ENCODE measurements at places on chromosomes 13 and 19.

DNA sequence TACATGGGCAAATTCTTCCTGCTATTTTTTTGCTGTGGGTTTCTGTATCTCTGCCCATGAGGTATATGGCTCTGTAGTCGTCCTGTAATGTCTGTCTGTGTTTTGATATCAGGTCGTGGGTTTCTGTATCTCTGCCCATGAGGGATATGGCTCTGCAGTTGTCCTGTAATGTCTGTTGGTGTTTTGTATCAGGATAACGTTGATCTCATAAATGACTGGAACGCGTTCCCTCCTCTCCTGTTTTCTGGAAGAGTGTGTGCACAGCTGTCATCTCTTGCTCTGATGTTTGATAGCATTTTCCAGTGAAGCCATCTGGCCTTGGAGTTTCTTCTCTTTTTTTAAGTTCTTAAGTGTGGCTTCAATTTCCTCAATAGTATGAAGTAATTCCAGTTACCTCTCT is 57.2 kb downstream of the SOX1 start:
- DNase-seq = no peak

GRCh38 chr19:45939792-45940514 is 25.4 kb upstream of the NANOS2 start:
- DNase-seq = no peak

DNA sequence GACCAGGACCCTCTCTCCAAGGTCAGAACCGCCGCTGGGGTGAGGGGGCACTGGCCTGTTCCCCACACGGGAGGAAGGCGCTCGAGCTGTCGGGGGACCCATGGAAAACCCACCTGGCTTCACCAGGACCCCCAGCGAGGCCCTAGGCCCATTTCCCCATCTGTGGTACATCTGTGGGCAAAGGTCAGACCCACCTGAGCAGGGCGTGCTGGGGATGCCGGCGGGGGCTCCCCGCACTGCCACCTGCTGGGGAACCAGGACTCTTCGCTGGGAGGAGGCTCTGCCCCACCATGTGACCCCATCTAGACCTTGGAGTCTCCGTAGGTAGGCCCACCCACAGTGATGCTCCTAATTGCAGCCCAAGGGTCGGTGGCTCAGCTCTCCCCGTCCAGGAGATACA is 511 bp downstream of the WDR88 start:
- peak; percentile 56 for DNase-seq

- DNase-seq = no peak
Measured at GRCh38 chr13:91326146-91326545, 21.3 kb upstream of the MIR17HG start.

- DNase-seq = no peak
Measured at GRCh38 chr19:31418692-31419430, 69.6 kb upstream of the TSHZ3 start.

- DNase-seq = no peak
Measured at GRCh38 chr13:113410472-113411201, 42.7 kb downstream of the ADPRHL1 start.

GRCh38 chr19:1757468-1758230 is 4.3 kb downstream of the ONECUT3 start:
- peak; percentile 42 for DNase-seq

DNA sequence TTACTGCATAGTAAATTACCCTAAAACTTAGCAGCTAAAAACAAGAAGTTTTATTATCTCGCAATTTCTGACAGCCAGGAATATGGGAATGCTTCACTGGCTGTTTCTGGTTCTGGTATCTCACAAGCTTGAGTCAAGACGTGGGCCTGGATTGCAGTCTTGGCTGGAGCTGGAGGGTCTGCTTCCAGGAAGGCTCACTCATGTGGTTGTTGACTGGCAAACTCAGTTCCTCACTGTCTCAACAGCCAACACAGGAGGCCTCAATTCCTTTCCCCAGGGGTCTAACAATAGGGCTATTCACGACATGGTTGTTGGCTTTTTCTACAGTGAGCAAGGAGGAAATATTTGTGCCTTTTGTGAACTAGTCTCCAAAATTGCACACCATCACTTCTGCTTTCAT is 146.3 kb downstream of the GPC5 start:
- no peak for DNase-seq

GRCh38 chr13:73287831-73288230 is 229.0 kb downstream of the KLF5 start:
- DNase-seq = no peak

DNA sequence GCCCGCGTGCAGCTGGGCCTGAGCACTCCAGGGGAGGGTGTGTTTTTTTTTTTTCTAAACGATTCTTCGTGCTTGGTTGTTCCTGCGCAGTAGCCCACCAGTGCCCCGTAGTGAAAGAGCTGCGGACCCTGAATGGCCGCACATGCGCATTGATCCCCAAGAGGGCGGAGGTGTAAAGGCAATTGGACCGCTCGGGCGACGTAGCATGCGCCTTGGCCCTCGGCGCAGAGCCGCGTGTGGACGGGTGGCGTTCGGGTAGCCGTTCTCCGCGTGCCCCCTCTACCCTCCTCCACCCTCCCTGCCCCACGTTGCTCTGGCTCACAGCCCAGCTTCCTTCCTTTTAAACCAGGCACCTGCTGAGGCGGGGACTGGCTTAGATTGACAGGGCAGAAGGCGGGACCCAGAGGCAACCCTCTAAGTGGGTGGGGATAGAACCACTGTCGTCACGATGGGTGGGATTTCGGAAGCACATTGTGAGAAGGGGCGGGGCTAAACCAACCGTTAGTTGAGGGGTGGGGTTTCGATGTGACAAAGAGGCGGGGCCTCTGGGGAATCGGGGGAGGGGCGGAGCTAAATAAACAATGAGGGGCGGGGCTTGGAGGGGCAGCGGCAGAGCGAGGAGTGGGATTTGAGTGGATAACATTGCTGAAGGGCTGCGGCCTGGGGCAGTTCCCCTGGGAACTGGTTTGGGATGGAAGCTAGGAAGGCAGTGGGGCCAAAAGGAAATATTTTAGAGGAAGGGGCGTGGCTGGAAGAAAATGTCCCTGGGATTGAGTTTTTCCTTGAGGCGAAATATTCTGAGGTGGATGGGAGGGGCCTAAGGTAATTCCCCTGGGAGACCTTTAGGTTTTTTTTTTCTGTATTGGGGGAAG is 543 bp upstream of the NUP62 start:
- DNase-seq = peak; percentile 99

DNA sequence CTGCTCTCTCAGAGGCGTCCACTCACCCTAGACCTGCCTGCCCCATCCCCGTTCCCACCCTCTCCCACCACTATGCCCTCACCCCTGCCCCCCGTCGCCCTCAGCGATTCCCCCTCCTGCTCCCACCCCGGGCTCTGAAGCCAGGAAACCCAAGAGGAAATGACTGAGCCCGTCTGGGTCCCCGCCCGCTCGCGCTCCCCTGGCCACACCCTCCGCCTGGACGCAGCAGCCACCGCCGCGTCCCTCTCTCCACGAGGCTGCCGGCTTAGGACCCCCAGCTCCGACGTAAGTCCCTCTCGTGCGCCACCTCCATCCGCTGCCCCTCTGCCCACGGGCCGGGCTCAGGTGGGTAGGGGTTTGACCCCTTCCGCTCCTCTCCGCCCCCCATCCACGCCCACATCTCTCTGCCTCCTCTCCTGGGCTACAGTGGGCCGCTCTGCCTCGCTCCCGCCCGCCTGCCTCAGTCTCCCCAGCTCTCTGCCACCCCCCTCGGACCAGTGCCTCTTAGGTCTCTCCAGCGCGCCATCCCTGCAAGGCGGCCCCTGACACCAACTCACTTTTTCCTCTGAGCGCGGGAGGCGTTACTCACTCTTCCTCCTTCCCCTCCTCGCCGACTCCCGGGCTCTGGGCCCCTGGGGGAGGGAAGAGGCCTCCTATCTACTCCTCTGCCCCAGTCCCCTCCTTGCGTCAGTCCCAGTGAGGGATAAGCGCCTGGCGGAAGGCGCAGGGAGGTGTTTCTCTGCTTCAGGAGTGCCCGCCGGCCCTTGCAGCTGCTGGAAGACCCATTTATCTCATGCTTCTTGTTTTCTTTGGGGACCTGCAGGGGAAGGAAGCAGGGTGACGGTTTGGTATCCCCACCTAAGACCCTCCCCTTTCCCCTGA is at the start of gene FXYD5:
Gene FXYD5 (plus strand): TSS at position 211 of the 882 bp plus-strand sequence. CDS start 816 bp downstream, outside the sequence.
- peak; percentile 78 for DNase-seq

DNA sequence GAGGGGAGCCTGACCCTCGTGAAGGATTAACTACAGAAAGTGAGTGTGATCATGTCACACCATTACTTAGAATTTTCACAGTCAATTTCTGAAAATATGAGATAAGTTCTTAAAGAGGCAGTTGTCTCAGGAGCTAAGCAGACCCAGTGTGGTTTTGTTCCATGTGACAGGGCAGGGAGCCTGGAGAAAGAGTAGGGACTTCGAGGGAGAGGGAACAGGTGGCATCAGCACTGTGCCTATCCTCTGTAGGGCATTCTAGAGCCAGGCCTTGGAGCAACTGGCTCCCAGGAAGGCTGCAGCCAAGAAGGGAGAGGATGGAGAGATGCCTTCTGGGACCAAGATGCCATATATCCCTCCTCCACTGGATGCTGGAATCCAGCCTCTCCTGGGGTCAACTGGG is 183.0 kb downstream of the TSHZ3 start:
- DNase-seq = no peak

- DNase-seq = peak; percentile 76
Measured at GRCh38 chr19:36125557-36125956, 10.3 kb downstream of the TBCB start.

- DNase-seq = no peak
Measured at GRCh38 chr19:18768046-18768771, 22.9 kb downstream of the COMP start.

- DNase-seq = peak; percentile 28
Measured at GRCh38 chr13:71865874-71866334, 1.1 kb downstream of the DACH1 start.

GRCh38 chr19:3862826-3863500 is 5.9 kb downstream of the ZFR2 start:
- no peak for DNase-seq

GRCh38 chr19:13164343-13165161 is 14.3 kb downstream of the IER2 start:
- no peak for DNase-seq

GRCh38 chr13:71597150-71597549 is 269.9 kb downstream of the DACH1 start:
- no peak for DNase-seq

GRCh38 chr13:101065329-101065728 is 351.0 kb downstream of the NALCN start:
- DNase-seq = no peak

DNA sequence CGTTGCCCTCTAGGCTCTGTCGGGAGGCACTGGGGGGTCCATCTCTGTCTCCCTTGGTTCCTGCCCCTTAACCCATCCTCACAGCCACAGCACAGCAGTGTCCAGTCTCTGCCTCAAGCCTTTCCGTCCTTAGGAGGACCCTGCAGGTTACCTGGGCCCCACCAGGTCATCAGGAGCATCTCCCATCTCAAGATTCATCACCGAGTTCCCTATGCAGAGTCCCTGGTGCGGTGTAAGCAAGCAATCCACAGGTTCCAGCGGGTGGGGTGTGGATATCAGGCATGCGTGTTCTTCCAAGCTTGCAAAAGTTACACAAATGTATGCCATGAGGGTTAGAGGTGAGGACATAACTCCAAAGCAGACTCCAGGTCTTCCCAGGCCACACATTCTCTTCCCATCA is 20.9 kb upstream of the GAS6 start:
- DNase-seq = no peak

DNA sequence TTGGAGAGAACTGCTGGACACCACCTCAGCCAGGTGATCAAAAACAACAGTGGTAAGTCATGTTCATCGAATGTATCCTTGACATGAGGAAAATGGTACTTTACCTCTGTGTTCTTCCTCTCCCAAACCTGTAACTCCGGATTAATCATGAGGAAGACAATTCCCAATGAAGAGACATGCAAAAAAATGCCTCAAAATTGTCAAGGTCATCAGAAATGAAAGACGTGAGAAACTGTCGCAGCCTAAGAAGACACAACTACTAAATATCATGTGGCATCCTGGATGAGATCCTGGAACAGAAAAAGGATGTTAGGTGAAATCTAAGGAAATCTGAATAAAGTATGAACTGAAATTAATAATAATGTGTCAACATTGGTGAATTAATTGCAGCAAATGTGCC is 178.4 kb downstream of the LACC1 start:
- no peak for DNase-seq

DNA sequence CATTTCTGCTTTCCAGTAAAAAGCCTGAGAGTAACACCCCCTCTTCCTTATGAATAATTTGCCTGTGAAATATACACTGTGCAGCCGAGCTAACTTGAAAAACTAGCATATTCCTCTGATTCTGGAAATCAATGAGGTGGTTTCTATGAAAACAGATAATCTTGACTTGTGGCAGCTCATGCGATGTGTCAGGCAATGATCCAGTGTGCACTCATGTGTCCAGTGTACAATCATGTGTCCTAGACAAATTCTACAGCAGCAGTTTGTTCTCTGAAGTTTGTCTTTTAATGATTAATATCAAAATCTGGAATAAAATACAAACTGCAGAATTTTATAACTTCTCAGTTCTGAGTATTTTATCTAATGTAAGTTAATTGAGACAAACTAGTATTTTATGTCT is 2213.9 kb upstream of the PCDH20 start:
- DNase-seq = no peak

GRCh38 chr13:46352805-46353204 is 34.2 kb downstream of the RUBCNL start:
- no peak for DNase-seq

- no peak for DNase-seq
Measured at GRCh38 chr19:17555929-17556813, 722 bp downstream of the COLGALT1 start.

DNA sequence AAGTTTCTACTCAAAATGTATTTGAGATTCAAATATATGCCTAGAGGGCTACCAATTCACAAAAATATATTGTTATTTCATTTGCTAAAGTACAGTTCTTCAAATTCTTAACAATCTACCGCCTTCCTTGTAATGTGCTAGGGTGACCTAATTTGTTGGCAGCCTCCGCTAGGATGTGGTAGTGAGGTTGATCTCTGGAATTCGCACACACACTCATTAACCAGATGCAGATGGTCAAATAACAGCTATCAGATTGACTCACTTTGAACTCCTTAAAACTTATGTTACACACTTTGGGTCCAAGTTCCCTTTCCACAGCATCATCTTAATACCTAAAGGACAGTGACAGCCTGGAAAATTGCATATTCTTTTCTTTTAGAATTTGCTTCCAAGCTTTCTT is 367.3 kb downstream of the DCT start:
- no peak for DNase-seq

- DNase-seq = peak; percentile 48
Measured at GRCh38 chr19:54029930-54030490, 33.7 kb downstream of the VSTM1 start.

DNA sequence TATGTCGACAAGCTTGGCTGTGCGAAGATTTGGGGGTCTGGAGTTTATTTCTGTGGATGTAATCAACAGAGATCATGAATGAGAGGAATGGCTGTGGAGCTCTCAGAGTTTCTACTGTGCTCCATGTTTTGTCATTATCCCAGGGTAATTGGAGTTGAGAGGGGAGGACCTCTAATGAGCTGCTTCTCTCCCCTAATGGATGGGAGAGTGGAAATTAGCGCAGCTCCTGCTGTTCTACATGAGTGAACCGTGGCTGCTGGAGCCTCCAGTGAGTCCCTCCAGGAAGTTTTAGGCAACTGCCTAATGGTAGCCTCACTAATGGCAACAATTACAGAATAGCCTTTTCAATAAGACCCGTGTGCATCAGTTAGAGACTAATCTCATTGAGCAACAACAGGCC is 31.3 kb upstream of the FGF9 start:
- DNase-seq = no peak

All from GM13977 (cell line).